ENCODE measurements at places on chromosomes 7 and 10. TPM values are rescaled to one million over a fixed set of nuclear protein-coding genes. Genes with fewer than 3 reads are reported as not detected.

DNA sequence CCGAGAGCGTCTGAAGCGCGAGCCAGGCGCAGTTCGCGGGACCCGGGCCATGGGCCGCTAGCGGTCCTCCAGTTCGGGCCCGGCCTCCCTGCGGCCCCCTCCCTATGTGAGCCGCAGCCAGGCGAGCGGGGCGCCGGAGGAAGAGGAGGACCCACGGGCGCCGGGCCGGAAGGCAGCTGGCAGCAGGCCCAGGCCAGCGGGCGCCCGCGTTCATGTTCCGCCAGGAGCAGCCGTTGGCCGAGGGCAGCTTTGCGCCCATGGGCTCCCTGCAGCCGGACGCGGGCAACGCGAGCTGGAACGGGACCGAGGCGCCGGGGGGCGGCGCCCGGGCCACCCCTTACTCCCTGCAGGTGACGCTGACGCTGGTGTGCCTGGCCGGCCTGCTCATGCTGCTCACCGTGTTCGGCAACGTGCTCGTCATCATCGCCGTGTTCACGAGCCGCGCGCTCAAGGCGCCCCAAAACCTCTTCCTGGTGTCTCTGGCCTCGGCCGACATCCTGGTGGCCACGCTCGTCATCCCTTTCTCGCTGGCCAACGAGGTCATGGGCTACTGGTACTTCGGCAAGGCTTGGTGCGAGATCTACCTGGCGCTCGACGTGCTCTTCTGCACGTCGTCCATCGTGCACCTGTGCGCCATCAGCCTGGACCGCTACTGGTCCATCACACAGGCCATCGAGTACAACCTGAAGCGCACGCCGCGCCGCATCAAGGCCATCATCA lies 1.1 kb downstream of the ADRA2A start:
- peak; percentile 78 for DNase-seq

DNA sequence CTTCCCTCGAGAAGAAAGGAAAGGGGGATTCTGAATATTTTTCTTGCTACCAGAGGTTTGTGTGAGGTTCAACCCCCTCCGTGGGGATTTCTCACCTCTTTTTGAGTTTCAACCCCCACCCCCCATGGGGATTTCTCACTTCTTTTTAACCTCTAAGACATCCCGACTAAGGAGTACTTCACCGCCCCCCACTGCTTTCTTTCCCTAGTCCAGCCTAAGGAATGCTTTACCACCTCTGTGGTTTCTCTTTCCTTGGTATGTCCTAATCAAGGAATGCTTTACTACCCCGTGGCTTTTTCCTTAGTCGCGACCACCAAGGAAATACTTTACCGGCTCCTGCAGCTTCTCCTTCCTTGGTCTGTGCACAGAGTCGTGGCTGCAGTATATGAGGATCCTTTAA lies 149.4 kb downstream of the LYZL1 start:
- DNase-seq = no peak

GRCh38 chr7:102272917-102273748 lies 13.5 kb upstream of the SH2B2 start:
- no peak for DNase-seq

DNA sequence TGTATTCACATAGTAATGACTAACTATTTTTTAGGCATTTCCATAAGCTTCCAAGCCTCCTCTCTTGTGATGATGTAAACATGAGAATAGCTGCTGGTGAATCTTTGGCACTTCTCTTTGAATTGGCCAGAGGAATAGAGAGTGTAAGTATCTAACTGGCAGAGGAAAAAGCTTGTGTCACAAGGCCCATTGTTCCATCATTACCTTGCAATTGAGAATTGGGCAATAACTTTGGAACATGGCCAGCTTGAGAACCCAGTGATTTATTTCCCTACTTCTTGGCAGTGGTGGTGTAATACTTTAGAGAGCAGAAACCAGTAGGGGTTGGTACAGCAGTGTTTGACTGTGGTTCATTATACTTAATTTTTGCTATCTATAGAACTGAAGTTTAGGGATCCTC lies 12.0 kb downstream of the IFRD1 start:
- no peak for DNase-seq

- no peak for DNase-seq
Measured at GRCh38 chr10:126629925-126630624, 40.4 kb downstream of the C10orf90 start.

DNA sequence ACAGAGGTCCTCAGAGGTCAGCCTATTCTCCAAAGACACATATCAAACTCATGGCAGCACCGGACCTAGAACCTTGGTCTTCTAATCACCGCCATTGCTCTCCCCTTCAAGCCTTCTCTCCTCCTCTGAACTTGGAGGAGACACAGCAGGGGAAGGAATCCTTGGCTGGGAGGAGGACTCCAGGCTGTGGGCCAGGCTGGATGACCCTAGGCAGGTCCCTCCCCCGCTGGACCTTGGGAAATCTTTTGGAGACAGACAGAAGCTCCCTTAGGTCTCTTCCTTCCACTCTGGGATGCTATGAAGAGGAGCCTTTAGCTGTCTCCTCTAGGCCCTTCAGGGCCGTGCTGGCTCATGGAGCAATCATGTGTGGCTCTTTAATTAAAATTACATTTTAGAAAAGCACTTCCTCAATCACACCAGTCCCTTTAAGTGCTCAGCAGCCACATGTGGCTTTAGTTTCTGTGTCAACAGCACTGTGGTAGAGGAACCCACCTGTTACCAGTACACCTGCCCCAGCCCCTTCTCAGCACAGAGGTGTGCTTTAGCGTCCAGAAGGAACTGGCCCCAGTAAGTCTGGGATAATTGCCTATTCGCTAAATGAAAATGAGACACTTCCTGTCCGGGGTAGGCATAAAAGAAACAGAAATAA lies 238.2 kb downstream of the CELF2 start:
- DNase-seq = no peak

GRCh38 chr7:33887266-33887975 lies 17.9 kb upstream of the BMPER start:
- DNase-seq = no peak

DNA sequence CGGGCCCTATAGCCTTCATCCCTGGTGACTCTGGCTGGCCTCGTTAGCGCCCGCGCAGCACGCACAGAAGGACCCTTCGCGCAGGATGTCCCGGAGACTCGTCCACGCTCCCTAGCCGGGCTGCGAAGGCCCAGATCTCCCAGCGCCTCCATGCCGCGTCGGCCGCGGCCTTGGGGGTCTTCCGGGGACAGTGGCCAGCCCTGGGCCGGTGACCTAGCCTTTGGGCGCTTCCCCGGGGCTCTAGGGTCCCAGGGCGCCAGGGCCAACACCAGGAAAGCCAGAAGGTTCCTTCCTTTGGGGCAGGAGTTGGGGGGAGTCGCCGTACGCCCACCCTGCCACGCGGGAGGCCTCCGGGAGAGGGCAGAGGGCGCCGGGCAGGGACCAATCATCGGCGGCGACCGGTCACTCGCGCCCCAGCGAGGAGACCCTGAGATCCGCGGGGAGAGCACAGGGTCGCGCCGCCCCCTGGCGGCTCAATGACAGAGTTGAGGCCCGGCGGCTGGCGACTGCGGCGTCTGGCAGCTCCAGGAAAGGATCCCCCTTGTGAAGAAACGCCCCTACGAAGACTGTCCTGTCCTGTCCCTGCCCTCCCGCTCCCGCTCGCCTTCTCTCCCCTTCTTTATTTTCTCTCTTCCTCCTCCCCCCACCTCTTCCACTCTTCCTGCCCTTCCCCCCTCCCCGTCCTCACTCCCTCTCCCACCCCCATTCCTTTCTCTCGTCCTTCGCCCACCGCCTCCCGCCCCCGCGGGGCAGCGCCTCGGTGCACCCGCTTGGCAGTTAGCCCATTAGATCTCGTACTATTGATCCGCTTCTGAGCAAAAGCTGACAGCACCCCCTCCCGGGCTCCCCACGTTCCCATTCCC lies 62.3 kb upstream of the LBX1 start:
- peak; percentile 94 for DNase-seq

DNA sequence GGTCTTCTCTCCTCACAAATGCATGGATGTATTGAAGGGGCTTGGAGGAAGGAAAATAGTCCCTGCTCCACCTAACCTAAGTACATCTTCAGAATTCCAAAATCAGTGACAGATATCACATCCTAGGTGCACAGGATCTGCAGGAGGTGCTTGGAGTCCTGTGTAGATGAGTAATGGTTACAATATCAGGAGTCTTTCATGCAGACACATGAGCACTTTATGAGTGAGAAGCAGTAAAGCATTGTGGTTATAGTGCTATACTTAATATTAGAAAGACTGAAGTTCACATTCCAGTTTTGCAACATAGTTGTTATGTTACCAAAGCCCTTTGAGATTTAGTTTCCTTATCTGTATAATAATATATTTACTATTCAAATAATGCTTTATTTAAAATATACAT lies 516.7 kb downstream of the NEBL start:
- DNase-seq = no peak

Gene XRCC2
- 9.5 TPM for total RNA-seq

Gene OR2A12
- total RNA-seq = not detected
